Activated CD8-positive, alpha-beta T cell treated with anti-CD3 and anti-CD28 coated beads, Interleukin-2, amount 10 ng/mL, durations not matched to agents 7 days and 5 days (primary cell): ENCODE measurements at places on chromosomes 5 and 9. TPM values are rescaled to one million over a fixed set of nuclear protein-coding genes. Genes with fewer than 3 reads are reported as not detected.

MRPL41 gene
- 51.4 TPM for total RNA-seq

- H3K27ac ChIP-seq: no peak overlapping the region
- no peaks in the 10 kb centered on the region for H3K36me3 ChIP-seq
- peaks cover 12% of the 10 kb centered on the region for H3K4me1 ChIP-seq
Measured at GRCh38 chr5:116488356-116489041, 86.1 kb downstream of the SEMA6A start.

GPRIN1 gene
- 2.5 TPM for total RNA-seq

DNA sequence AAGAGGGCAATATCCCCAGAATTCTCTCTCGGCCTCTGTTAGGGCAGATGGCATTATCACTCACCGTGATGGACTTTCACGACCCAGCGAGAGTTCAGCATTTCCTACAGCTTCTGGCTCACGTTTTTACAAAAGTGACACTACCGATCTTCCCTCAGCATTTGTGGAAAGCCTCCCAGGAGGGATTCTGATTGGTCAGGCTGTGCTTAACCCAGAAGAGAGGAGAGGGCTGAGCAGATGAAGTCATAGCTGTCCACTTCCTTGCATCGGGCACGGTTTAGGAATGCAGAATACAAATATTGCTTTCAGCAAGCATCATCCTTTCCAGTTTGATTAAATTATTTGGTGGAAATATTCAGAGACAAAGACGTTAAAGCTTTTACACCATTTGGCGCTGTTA is 277.4 kb upstream of the MSX2 start:
- no peaks in the 10 kb centered on the region for H3K36me3 ChIP-seq
- no peaks in the 10 kb centered on the region for H3K27me3 ChIP-seq
- no peak overlapping the region for H3K4me3 ChIP-seq
- H3K4me1 ChIP-seq: no peaks in the 10 kb centered on the region
- H3K27ac ChIP-seq: no peak overlapping the region
- DNase-seq: no peak

DNM1 gene
- total RNA-seq: 0.29 TPM
